Suppressor macrophage treated with lipopolysaccharide for 1 hour (primary cell): ENCODE measurements at places on chromosomes 6 and 20.

- DNase-seq = peak; percentile 56
These were observed 6.1 kb downstream of the C20orf173 start for GRCh38 chr20:35523298-35523888.

- DNase-seq = no peak
These were observed 36.2 kb downstream of the RSPO4 start for GRCh38 chr20:965956-966355.

DNA sequence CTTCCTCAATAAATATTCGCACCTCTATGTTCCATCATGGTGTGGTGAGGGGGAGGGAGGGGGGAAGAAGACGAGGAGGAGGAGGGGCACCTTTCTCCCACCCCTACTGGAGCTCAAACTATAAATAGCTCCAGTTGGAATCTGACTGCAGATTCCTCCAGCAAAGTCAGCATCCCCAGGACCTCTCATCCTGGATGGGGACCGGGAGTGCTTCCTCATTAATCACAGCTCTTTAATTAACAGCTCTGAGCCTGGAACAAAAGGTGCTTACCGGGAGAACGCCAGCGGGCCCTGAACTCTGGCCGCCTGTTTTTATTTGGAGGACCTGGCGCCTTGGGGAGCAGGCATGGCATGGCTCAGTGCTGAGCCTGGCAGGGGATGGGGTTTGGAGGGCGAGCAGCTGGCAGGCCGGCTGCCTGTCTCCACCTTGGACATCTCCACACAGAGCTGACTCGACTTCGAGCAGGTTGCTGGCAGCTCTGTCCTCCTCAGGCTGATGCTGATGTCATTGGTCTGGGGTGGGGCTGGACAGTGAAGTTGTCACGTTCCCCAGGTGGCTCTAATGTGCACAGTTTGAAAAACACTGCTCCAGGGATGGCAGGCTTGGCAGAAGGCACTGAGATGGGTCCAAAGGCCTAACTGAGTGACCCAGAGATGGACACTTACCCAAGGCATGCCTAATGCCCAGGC is 180.4 kb downstream of the DHX35 start:
- no peak for DNase-seq

DNA sequence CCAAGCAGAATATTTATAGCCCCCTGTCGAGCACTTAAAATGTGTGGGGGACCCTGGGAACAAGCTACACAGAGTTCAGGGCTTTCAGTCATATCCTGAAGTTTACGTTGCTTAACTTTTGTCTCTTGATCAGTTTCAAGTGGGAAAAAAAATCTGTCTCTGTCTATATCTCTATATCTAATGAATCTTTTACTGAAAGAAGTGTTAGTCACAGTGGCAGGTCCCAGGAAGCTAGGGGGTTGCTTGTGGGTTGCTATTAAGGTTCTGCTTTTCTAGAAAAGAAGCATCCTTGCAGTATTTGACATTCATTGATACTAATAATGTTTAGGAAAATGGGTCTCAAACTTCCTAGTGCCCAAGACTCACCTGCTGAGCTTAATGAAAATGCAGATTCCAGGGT is 76.7 kb upstream of the CLDN20 start:
- DNase-seq = peak; percentile 69

- peak; percentile 71 for DNase-seq
These were observed 30.4 kb downstream of the ZC3H12D start for GRCh38 chr6:149454346-149454848.

DNA sequence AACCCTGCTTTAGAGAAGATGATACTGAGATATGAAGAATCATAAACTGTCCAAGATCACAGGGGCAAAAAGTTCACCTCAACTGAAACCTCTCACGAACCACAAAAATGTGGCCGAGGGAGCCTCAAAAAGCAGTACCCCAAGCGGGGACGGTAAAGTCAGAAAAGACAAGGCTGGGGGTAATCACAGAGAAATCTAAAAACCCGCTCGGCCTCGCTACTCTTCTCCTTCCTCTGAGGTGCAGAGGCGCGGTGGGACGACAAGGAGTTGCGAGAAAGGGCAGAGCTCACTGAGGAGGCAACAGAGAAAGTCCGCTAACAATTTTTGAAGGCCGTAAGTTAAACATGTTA is 356 bp upstream of the IRAK1BP1 start:
- DNase-seq = no peak

DNA sequence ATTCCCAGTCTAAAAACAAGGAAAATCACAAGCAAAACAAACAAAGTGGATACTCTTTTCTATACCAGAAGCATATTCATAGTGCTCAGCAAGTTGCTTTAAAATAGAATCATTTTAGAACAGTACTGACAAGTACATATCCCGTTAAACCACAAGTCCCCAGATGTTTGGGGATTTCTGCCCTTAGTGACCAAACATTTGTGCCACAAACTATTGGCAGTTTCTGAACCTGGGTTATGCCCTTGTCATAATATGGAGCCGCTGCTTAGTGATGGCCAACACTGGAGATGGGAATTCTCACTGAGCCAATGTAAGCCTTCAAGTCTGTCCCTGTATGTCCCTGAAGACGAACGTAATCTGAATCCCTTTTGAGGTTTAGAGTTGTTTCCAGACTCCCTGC is 436.7 kb upstream of the JAG1 start:
- no peak for DNase-seq

DNA sequence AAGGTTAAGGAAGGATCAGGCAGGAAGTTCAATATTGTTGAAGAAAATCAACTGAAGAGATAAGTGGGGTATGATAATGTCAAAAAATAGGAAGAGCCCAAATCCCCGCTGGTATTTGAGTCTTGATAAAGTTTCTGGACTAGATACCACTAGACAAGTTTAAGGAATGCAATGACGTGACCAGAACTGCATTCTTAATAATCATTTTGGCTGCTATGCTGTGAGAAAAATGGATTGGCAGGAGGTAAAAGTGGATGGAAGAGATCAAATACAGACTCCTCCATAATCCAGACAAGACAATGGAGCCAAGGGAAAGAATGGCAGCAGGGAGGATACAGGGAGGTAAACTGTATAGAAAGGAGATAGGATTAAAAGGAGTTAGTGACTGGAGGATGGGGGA is 128.2 kb downstream of the COL12A1 start:
- DNase-seq = no peak

GRCh38 chr6:100234625-100235024 is 230.1 kb downstream of the SIM1 start:
- no peak for DNase-seq

DNA sequence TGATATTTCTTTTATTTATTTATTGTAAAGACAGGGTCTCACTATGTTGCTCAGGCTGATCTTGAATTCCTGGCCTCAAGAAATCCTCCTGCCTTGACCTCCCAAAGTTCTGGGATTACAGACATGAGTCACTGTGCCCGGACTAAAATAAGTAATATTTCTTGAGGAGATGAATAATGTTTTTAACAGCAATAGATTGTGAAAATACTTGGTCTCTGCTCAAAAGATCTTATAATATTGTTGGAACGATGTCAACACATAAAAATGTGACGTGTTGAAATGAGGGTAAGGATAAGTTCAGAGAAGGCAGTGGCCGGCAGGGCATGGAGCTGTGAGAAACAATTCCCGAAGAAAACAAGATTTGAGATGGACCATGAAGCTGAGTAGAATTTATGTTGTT is 178.7 kb downstream of the GJA1 start:
- DNase-seq = no peak

- DNase-seq = no peak
These were observed 350.3 kb downstream of the KIF16B start for GRCh38 chr20:16222859-16223411.

GRCh38 chr6:147395158-147395557 is 113.3 kb upstream of the SAMD5 start:
- no peak for DNase-seq

GRCh38 chr6:148885925-148886845 is 139.4 kb downstream of the UST start:
- DNase-seq = no peak

GRCh38 chr20:19272976-19273654 is 60.7 kb downstream of the SLC24A3 start:
- DNase-seq = no peak

GRCh38 chr6:82607998-82608725 is 244.5 kb downstream of the TPBG start:
- no peak for DNase-seq

DNA sequence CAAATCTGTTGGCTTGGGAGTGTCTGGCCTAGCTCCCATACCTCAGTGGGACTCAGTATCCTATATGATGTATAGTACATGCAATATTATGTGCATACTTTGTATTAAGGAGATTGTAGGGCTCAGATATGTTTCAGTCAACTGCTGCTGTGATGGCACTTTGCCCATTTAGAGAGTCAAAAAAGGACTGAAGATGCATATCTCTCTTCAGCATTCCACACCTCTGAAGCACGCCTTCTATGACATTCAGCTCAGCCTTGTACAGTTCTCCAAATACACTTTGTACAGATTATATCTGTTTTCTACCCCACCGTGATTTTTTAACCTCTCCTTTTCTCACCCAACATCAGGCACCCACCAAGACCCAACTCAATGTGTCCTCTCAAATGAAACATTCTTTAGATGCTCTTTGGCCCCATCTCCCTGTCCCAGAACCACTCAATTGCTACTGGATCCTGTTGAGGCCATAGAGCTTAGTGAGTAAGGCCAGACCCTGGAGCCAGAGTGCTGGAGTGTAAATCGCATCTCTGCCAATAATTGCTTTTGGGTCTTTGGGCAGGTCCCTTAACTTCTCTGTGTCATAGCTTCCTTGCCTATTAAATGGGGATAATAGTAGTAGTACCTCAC is 15.6 kb downstream of the ENPP1 start:
- DNase-seq = no peak

GRCh38 chr6:109298605-109299264 is 83.5 kb downstream of the CD164 start:
- DNase-seq = no peak

- peak; percentile 15 for DNase-seq
These were observed 238.0 kb upstream of the MAN1A1 start for GRCh38 chr6:119587537-119587936.

GRCh38 chr6:42142118-42142835 is at the start of gene C6orf132:
Gene C6orf132, minus strand, starts transcription at chr6:42142620. Its CDS starts 176 bp downstream, at chr6:42142444.
- DNase-seq = peak; percentile 48

DNA sequence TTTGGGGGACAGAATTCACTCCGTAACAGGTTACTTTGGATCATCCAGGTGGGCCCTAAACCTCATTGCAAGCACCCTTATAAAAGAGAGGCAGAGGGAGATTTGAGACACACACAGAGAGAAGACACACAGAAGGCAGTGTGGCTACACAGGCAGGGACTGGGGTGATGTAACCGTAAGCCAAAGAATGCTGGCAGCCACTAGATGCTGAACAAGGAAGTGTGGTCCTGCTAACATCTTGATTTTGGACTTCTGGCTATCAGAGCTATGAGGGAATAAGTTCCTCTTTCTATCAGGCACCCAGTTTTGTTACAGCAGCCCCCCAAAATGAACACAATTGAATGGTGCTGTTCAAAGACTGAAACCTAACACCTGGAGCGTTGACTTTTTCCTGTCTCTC is 191.3 kb upstream of the MYLIP start:
- no peak for DNase-seq
